ENCODE measurements at places on chromosomes 6 and 20.

- DNase-seq, result no peak
Measured at GRCh38 chr6:125050663-125051318, 88.6 kb downstream of the RNF217 start.

GRCh38 chr6:37433657-37434271 is 743 bp downstream of the CMTR1 start:
- peak; percentile 25 for DNase-seq

DNA sequence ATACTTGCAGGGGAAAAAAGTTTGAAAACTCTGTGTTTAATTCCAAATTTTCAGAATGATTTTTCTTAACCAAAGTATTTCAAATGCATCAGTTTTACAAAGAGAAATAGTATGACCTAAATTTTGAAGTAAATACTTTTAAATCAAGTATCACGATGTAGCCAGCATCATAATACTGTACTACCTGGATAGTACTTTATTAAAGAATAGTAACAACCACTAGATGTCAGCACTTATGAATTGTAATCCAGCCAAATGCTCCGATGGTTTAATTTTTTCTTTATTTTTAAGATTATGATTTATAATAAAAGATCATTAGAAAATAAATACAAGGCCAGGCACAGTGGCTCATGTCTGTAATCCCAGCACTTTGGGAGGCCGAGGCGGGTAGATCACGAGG is 37.2 kb upstream of the HACE1 start:
- no peak for DNase-seq

DNA sequence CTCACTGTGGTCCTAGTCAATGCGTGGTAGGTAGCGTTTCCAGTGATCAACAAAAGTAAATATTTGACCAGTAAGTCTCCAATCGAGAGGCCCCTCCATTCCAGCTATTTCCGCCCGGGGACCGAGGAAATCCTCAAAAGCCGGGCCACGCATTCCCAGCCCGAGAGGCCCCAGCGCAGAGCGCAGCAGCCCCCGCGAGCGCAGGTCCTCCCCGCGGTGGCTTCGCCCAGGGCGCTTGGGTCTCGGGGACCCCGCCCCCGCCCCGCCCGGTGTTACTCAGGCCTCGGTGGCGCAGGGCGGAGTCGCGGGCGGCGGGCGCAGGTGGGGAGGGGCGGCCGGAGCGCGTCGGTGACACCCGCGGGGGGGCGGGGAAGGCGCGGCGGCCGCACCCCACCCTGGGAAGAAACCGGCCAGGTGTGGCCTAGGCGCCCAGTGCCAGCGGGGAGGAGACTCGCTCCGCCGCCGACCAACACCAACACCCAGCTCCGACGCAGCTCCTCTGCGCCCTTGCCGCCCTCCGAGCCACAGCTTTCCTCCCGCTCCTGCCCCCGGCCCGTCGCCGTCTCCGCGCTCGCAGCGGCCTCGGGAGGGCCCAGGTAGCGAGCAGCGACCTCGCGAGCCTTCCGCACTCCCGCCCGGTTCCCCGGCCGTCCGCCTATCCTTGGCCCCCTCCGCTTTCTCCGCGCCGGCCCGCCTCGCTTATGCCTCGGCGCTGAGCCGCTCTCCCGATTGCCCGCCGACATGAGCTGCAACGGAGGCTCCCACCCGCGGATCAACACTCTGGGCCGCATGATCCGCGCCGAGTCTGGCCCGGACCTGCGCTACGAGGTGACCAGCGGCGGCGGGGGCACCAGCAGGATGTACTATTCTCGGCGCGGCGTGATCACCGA is at the start of gene DSP:
DSP (plus strand) TSS at position 497 of the 890 bp plus-strand sequence; CDS start at position 742, 245 bp downstream.
- peak; percentile 6 for DNase-seq

- DNase-seq, result no peak
Measured at GRCh38 chr6:166483573-166484250, 101.0 kb upstream of the MPC1 start.

- DNase-seq, result no peak
Measured at GRCh38 chr6:112296122-112296521, 41.8 kb upstream of the LAMA4 start.

GRCh38 chr20:47274401-47275108 is 81.9 kb downstream of the ZMYND8 start:
- peak; percentile 86 for DNase-seq

DNA sequence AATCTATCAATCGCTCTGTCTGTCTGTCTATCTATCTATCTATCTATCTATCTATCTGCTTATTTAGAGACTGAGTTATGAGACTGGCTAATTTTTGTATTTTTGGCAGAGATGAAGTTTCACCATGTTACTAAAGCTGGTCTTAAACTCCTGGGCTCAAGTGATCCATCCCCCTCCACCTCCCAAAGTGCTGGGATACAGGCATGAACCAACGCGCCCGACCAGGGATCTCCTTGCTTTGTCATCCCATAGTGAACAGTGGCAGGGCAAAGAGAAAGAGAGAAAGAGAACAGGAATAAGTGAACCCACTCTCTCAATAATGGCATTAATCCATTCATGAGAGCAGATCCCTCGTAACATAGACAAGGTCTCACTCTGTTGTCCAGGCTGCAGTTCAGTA is 66.4 kb upstream of the DSP start:
- DNase-seq, result no peak

GRCh38 chr6:72746276-72746675 is 124.4 kb downstream of the KCNQ5 start:
- DNase-seq, result no peak

- DNase-seq, result no peak
Measured at GRCh38 chr6:106808758-106809157, 165.8 kb downstream of the CD24 start.

- DNase-seq, result no peak
Measured at GRCh38 chr20:19047951-19048296, 164.5 kb upstream of the SLC24A3 start.

- DNase-seq, result no peak
Measured at GRCh38 chr20:32624687-32625345, 39.7 kb upstream of the NOL4L start.

GRCh38 chr6:91013511-91013910 is 426.6 kb upstream of the MAP3K7 start:
- no peak for DNase-seq

DNA sequence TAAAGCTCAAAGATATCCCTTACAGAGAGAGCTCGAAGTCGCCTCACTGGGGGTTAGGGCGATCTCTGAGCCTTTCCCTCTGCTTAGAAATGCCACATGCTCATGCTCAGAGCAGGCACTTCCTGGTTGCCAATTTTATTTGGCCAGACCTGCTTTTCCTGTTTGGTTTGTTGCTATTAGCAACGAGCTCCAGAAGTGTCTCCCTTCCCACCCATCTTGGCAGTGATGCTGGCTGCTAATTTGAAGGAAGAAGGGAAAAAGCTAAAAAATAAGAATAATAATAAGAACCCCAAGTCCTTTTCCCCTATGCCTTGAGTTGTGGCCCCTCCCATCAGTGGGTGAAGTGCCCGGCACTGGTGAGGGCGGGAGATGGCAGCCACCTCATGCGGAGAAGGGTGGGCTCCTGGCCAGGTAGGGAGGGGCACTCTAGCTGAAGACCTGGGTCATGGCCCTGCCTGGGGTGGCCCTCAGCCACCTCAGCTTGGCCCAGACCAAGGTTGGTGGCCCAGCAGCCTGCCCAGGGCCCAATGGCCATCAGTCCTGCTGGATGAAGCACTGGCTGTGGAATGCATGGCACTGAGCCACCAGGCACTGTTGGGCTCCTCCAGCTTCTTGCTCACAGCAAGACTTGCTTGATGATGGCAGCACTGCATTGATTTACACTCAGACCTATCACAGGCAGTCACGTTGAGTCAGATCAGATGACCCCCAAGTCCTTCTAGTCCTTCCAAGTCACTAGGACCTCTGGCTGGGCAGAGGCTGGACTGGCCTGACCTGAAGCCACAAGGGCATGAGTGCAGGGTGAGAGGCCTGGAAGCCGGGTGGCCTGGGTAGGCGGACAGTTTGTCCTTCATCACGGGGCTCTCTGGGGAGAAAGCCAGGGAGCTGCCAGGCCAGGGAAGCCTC is 79.0 kb downstream of the SYNJ2 start:
- DNase-seq, result no peak

DNA sequence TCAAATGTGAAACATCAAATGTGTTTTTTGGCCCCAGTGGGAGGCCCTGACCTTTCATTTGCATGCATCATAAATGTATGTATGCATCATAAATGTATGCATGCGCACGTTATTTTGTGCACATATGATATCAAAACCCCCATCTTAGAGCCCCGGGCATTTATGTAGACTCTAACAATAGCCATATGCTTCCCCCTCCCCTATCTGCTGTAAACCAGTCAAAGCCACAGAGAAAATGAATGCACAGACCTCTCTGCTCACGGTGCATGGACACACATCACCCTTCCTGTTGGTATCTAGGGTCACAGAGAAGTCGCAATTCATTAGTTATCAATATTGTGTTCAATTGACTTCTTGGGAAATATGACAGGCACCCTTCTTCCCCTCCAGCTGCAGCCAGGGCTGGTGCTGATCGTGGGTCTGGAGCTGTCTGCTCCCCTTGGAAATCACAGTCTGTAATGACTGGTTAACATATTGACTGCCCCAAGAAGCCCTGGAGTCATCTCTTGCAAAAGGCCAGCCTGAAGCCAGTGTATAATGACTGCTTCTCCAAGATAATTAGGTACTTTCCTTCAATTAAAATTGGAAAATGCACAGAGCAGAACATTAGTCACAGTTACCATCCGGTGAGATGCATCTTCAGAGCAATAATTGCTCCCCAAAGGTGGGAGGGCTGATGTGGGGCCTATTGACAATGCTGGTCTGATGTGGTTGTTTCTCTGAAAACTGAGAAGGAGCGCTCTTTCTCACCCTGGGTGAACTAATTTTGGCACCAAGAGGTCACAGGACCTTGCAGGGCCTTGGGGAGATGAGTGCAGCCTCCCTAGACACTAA is 532.2 kb downstream of the CDH26 start:
- no peak for DNase-seq

GRCh38 chr20:54172856-54173652 is 732 bp downstream of the CYP24A1 start:
- DNase-seq, result no peak

- DNase-seq, result no peak
Measured at GRCh38 chr6:43848671-43849391, 78.8 kb downstream of the VEGFA start.

- DNase-seq, result no peak
Measured at GRCh38 chr6:125004198-125004597, 42.0 kb downstream of the RNF217 start.

DNA sequence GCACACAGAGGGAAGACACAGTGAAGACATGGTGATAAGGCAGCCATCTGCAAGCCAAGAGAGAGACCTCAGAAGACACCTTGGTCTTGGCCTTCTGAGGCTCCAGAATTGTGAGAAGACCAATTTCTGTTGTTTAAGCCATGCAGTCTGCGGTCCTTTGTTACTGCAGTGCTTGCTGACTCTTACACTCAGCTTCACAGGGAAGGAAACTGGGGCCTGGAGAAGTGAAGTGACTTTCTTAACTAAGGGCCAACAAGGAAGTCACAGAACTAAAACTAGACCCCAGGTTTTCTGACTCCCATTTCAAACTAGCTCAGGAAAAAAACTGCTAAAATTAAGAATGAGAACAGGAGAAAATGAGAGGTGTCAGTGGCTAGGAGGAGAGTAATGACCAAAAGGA is 74.3 kb downstream of the TNFRSF21 start:
- no peak for DNase-seq

DNA sequence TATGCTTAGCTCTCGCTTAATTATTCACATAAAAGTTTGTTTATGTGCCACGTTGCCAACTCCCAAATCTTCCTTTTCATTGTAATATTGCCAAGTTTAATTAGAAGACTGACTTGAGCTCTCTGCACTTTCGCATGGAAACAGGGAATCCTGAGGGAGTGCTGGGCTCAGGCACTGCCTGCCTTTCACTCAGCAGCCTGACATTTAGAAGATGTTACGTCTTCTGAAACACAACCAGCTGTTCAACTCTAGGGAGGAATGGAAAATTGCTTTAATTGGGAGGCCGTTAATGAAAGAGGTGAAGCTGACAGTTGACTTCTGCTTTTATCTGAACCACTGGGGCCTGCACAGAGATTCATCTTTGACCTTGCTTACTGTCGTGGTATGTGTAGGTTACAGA is 77.4 kb upstream of the MTHFD1L start:
- no peak for DNase-seq

- no peak for DNase-seq
Measured at GRCh38 chr6:76516924-76517323, 444.5 kb upstream of the IMPG1 start.

DNA sequence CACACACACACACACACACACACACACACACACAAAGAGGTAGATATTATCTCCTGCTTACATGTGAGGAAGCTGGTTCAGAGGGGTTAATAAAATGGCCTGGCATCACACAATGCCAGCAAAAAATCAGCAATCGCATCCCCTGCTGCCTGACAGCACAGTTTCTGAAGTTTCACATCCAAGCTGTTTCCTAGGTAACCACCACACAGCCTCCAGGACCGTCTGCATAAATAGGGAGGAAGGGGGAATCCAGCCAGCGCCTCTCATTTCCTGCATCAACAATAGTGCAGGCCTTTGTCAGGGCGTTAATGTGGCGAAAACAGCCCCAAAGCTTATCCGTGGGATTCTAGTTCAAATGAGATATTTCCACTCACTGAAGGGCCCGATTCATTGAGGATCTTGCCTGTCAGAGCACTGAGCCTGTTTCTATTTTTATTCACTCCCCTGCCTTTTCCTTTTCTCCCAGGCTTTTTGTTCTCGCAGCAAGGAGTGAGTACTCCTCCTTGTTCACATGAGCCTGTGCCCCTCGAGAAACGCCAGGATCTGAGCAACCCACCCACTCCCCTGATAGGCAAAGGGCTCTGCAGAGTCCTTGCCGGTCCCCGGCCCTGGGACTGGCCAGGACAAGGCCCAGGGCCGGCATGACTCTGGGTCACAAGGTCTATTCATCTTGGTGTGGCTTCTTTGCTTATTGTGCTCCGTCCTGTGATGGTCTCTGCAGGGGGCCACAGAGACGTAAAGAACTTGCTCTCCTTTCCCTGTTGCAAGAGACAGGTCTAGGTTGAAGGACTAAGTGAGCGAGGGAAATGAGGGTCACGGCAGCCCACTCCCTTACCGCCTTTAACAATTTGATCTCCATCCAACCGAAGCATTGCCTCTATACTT is 32.7 kb downstream of the TUBB2B start:
- DNase-seq, result no peak

- no peak for DNase-seq
Measured at GRCh38 chr6:52388790-52389189, 26.8 kb downstream of the PAQR8 start.

- DNase-seq, result no peak
Measured at GRCh38 chr20:53255102-53255710, 283.0 kb downstream of the TSHZ2 start.

All from activated CD4-positive, alpha-beta T cell treated with anti-CD3 and anti-CD28 coated beads, Interleukin-2, Interleukin-4, amounts not matched to agents 100 ng/mL and 50 ng/mL, durations not matched to agents 16 hours and 8 hours (primary cell).